ENCODE measurements at places on chromosomes 4 and X. TPM values are rescaled to one million over a fixed set of nuclear protein-coding genes. Genes with fewer than 3 reads are reported as not detected.
A peak's percentile ranks its signal among the peaks of the same experiment; 100 is the strongest.

DNA sequence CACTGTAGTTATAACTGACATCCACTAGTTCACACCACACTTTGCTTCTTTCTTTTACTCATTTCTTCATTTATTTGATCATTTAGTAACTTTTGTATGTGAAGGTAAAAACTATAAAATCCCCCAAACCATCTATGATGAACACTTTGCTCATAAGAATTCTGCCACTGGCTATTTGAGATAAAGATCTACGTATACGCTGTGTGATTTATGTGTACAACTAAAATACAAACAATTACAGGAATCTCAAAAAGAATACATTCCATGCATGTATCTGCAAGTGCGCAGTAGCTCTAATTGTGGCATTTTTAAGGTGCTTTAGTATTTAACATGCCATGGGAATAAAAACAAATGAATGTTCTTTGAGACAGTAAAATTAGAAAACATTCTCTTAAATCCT, 156.9 kb upstream of the NAP1L5 start:
- no peak for DNase-seq

GRCh38 chrX:13147733-13148132, 103.3 kb upstream of the FAM9C start:
- no peak for DNase-seq

DNA sequence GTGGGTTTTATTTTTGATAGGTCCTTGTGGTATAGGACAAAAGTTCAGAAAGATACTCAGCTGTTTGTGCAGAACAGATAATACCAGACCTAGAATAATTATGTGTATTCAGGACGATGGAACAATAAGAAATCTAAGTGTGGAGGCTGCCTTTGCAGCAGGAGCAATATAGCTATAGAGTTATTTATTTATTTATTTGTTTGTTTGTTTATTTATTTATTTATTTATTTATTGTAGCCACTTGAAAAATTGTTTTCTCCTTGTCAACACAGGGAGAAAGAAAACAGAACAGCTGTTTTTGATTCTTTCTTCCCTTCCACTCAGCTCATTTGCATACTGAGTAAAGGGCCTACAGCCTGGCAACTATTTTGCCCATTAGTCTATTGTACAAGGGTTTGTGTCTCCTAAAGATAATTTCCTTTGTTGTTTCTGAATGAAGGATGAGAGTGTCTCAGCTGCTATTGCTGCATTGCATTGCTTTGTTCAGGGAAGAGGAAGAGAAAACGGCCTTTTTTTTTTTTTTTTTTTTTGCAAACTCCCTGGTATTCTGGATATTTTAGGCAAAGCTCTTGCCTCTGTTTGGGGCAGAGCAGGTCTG, 56.0 kb upstream of the ESX1 start:
- no peak for DNase-seq

DNA sequence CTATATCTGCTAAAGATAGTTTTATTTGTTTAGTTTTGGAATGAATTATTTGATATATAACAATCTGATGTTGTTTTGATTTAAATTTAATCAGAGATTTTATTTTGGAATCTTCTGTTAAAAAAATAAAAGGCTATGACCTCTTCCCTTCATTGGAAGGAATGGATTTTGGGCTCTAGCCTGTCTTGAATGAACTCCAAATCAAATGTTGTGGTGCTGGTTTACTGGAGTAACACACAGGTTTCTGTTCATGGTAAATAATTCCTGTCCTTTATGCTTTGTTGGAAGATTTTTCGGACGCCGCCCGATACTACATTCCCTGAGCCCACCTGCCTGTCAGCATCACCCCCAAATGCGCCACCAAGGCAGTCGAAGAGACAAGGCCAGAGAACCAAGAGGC, 291.1 kb downstream of the ARHGAP10 start:
- DNase-seq = no peak

GRCh38 chr4:156321203-156321602, 367.5 kb upstream of the CTSO start:
- no peak for DNase-seq

- no peak for DNase-seq
Observed at GRCh38 chr4:7134737-7135388, 57.5 kb upstream of the SORCS2 start.

DNA sequence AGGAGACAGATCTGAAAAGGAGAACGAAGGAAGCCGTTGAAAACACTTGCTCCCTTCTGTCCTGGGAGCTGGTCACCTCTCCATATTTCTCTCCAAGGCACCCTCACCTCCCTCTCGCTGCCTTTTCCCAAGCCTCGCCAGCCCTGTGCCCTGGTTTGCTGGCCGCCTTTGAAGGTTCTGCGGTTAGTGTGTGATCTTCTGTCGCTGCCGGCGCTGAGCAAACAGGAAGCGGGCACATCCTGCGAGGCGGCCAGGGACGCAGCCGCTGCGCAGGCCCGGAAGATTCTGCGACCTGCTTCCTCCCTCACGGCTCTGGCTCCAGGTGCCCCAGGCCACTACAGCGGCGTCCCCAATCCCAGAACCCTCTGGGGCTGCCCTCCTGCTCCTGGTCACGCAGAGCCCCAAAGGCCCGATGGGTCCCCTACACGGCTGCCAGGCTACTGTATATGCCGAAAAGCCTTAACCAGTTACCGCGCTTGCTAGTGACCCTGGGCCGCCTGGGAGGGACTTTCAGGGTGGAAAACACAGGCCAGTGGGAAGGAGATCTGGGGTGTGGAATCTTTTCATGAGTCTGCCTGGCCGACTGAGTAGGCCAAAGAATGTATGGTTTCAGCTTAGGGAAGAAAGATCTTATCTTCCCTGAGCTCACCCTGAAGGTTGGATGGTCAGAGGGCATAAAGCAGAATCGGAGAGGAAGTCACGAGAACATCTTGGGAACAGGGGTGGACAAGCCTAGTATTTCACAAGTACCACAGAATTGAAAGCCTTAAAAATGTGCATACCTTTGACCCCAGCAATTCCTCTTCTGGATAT, 2.3 kb upstream of the SASH3 start:
- DNase-seq = no peak

DNA sequence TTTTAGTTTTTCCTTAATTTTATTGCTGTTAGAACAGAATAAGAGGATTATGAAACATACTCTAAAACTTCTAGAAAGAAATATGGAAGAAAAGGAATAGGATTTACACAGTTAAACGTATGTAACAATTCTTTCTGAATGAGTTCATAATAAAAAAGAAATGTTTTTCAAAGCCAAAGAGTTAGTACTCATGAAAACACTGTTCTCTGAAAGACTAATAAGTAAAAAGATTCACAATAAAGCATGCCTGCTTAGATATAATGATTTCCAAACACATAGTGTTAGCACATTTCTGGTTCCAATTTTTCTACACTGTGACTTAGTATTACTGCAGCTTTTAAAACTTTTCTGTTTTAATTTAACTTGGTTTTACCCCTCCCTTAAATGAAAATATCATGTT, 49.8 kb upstream of the PRSS48 start:
- DNase-seq = no peak

DNA sequence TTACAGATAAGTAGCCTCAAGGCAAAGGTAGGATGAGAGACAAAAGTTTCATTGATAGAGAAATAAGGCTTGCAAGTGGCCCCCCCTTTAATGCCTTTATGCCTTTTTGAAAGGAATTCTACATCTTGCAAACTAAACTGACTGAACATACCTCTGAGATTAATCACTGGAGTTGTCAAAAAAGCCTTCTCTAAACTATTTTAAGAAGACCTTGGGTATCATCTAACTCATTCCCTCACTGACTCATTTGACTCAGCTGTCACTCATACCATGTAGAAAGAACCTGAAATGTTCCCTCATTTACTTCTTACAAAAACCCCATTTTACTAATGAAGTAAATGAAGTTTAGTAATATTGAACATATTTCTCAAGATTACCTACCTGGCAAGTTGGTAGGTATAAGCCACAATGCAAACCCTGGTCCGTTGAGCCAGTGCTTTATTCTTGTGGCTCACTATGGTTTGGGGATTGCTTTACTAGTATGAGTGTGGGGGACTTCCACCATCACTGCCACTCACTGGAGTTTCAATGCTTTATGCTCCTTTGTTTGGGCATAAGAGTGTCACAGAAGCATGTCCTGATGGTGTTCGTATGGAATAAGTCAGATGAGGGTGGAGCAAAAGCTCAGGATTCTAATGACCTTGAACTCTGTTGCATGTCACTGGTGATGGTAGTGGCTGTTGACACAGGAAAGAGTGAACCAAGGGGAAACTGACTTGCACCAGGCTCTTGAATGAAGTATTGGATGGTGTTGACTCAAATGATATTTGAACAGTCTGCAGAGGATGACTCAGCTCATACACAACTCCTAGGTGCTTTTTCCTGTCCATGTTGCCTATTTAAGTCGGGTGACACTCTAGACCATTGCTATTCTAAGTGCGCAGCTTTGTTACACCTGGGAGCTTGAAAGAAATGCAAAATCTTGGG, 305.5 kb upstream of the EMCN start:
- DNase-seq = no peak

- no peak for DNase-seq
Observed at GRCh38 chr4:176769514-176769913, 23.2 kb downstream of the VEGFC start.

DNA sequence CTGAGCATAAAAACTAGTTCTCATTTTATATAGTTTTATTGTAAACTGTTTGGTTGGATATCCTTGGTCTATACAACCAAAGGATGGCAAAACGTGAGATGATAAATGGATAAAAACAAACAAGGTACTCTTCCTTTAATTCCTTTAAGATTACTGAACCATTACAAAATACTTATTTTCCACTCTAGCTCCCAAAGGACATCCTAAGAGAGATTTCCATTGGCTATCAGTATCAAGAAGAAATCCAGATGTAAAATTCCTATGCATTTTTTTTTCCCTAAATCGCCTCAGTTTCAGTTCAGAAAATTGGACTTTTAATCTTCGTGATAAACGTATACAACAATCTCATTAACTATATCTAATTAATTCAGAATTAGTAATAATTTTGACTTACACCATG, 2.3 kb downstream of the FBXL5 start:
- DNase-seq = no peak

DNA sequence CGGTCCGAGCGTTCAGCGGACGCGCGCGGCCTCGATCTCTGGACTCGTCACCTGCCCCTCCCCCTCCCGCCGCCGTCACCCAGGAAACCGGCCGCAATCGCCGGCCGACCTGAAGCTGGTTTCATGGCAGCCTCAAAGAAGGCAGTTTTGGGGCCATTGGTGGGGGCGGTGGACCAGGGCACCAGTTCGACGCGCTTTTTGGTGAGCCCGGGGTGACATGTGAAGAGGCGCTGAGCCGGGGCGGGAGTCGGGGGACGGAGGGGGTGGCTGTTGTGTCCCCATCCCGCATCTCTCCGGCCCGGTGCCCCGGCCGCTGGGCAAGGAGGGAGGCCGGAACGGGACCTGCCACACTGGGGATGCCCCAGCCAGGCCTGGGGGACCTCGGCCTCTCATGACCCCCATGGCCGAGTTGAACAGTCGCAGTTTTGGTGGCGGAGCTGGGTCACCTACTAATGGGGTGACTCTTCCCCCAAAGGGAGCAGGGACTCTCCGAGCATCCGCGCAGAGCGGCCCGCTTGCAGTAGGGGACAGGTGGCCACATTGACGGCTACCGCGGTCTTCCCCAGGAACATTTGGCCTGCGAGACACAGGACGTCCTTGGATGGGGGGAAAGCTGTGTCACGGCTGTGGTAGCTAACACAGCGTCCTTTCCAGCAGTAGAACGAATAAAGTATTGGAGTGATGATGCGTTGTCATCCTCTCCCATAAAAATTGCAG, at the start of gene GK:
TSS of gene GK (plus strand) at position 9 of the 717 bp plus-strand sequence. CDS start at position 124, 115 bp downstream.
- peak; percentile 30 for DNase-seq

GRCh38 chr4:157824021-157824420, 348.8 kb downstream of the GASK1B start:
- DNase-seq = no peak

DNA sequence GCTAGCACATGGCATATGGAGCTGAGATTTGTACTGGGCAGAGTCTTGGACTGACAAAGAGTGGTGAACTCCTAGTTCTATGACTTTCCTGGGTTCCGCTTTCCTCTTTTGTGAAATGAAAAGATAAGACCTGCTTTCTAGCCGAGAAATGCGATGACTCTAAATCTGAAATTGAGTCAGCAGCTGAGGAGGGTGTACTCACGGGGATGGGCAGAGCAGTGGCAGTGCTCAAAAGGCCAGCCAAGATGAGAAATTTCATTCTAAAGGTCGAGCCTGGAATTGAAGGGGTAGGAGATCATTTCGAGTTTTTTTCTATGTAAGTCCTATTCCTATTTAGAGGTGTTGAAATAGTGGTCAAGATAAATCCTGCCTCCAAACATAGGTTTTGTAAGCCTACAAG, 47.0 kb downstream of the NUDT9 start:
- no peak for DNase-seq

DNA sequence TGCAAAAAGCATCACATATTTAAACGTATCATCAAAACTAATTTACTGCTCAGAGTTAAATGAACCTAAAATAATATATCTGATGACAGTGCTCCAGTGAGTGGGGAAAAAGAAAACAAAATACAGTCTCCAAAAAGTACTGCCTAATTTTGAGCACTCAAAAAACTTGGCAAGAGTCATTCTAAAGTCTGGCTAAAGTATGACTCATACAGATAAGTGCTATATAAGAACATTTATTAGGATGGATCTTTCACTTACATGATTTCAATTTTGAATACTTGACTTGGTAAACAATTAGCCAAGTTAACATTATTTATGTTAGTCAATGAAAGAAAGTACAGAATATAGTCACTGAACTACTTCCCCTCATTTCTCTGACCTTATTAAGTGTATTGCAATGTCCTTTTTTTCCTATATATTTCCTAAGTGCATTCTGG, 27.2 kb downstream of the FBXO8 start:
- DNase-seq = no peak

FOXP3 gene
- 0.24 TPM for total RNA-seq

FATE1 gene
- total RNA-seq = not detected

CFAP47 gene
- 0.22 TPM for total RNA-seq

RENBP gene
- 14.8 TPM for total RNA-seq

DDX53 gene
- total RNA-seq = 1.5 TPM

MAGEB1 gene
- total RNA-seq = 32.6 TPM

INTS12 gene
- 26.7 TPM for total RNA-seq
